ENCODE measurements at places on chromosomes 5 and 9.

- no peak for DNase-seq
Measured at GRCh38 chr9:116986015-116986414, 298.9 kb downstream of the TRIM32 start.

- no peak for DNase-seq
Measured at GRCh38 chr5:10276691-10277090, 26.6 kb downstream of the CCT5 start.

DNA sequence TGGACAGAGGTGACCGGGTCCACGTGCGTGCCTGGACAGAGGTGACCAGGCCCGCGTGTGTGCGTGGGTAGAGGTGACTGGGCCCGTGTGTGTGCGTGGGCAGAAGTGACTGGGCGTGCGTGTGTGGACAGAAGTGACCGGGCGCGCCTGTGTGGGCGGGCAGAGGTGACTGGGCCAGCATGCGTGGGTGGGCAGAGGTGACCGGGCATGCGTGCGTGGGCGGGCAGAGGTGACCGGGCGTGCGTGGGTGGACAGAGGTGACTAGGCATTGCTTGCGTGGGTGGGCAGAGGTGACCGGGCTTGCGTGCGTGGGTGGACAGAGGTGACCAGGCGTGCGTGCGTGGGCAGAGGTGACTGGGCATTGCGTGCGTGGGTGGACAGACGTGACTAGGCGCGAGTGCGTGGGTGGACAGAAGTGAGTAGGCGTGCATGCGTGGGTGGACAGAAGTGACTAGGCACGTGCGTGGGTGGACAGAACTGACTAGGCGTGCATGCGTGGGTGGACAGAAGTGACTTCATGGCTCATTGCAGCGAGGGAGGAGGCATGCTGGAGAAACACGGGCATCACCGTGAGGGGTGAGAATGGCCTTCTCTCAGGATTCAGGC lies 254.1 kb upstream of the IRX4 start:
- no peak for DNase-seq

GRCh38 chr5:96226941-96227552 lies 206.0 kb downstream of the PCSK1 start:
- DNase-seq = peak; percentile 81

GRCh38 chr5:176875783-176876505 lies 23.2 kb downstream of the HK3 start:
- DNase-seq = no peak

DNA sequence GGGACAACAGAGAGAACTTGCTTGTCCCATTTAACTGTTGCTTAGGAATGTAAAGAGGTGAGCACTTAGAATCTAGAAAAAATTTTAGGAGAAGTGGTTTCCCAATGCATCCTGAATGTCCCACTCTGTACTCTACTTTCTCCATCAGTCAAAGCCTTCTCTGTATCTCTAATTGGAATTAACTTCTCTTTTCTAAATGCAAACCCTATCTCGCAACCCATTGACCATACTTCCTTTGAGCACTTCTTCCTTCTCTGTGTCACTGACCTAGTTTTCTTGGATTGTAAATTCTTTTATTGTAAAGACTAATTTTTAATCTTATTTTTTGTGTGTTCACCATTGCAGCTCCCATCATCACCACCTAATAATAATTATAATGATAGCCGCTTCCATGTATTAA lies 33.3 kb downstream of the ADRB2 start:
- no peak for DNase-seq

- no peak for DNase-seq
Measured at GRCh38 chr9:76451234-76451633, 7.7 kb upstream of the GCNT1 start.

DNA sequence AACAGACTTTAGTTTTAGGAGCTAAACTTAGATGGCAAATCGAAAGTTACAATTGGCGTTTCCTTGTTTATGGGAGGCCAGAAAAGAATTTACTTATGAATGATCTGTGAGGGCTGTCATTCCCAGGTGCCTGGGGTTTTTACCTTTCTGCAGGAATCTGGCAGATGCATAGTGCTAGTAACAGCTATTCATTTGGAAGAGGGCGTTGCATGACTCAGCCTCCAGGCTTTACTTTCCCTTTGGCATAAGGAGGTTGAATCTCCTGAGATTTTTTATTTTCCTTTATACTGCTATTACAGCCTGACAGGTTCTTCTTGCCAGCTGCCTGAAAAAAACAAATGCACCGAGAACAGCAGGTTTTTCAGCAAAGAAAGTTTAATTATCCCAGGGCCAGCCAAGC lies 30.0 kb downstream of the CARD6 start:
- DNase-seq = no peak

GRCh38 chr9:99383536-99383935 lies 161.5 kb downstream of the SEC61B start:
- DNase-seq = no peak

GRCh38 chr9:34179213-34180136 lies 632 bp downstream of the UBAP1 start:
- DNase-seq = peak; percentile 59

DNA sequence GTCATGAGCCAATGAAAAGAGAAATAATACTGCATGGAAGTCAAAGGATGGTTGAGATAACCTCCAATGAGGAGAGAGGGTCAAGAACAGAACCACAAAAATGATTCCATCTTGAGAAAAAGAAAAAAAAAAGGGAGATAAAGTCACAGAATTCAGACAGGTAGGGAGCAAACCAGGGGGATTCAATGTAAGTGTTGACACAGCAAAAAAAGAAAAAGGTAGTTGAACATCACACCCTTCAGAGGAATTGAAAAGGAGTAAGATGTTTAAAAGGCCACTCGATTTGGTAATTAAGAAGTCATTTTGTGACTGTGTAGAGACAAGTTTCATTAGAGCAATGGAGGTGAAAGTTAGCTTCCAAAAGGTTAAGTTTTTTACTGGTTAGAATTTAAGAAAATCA lies 79.3 kb downstream of the ERP44 start:
- no peak for DNase-seq

GRCh38 chr9:135516132-135516860 lies 4.9 kb upstream of the LCN1 start:
- DNase-seq = no peak

- no peak for DNase-seq
Measured at GRCh38 chr5:139952574-139952973, 90.5 kb downstream of the NRG2 start.

- DNase-seq = no peak
Measured at GRCh38 chr9:130268521-130269211, 3.1 kb downstream of the HMCN2 start.

GRCh38 chr9:69527454-69527853 lies 144.7 kb downstream of the APBA1 start:
- no peak for DNase-seq

DNA sequence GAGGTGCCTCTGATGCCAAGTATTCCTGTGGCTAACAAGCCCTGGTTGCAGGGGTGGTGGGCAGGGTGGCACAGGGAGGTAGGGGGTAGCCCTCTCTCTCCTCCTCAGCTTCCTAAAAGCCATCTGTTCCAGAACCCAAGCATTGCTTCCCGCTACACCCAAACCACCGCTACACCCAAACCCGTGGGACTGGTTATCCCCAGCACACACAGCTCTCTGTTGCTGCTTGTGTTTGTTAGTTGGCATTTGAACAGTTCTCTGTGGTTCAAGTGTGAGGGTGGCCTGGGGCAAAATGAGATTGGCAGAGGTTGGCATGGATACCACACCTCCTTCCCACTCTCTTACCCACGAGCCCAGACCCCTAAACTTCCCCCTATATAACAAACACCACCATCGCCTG lies 40.4 kb downstream of the SPARC start:
- DNase-seq = no peak

DNA sequence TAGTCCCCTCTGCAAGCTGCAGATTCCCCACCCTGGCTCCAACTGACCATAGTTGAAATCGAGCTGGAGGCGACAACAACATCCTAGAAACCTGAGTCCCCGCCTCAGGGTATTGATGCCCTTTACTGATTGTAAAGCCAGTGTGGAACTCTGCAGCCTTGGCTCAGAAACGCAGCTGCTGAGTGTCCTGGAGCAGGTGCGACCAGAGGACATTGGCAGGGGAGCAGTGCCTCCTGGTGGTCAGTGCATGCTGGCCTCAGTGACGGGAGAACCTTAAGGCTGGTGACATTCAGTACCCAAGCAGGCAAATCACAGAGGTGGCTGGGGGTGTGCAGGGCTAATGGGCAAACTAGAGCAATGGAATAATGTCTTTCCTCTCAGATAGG lies 20.4 kb upstream of the ZNF354B start:
- peak; percentile 38 for DNase-seq

DNA sequence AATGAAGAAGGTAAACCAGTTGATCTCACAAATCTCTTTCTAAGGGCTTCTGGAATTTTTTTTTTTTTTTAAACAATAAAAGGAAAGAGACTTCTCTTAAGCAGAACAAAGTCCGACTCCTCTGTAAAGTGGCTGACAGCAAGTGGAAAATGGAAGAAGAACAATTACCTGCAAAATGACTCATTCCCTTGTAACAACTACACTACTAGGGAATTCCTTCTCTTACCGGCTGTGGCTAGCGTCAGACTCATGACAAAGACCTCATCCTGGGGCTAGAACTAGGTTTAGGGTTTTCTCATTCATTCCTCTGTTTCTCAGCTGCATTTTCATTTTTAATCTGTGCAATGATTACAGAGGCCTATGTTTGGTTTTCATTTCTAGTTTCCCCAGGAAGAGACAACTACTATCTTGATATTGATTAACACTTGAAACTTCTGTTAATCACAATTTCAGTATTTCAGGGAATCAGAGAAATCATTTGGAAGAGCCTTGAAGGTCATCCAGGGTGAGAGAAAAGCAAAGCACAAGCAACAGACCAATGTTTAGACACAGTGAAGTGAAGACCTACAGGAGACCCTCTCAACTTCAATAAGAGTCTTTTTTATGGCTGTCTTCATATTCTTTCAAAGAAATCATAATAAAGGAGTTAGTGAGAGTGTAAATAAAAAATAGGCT lies 437.9 kb downstream of the RAB3C start:
- DNase-seq = peak; percentile 81

- no peak for DNase-seq
Measured at GRCh38 chr9:82526577-82526976, 536.4 kb downstream of the RASEF start.

DNA sequence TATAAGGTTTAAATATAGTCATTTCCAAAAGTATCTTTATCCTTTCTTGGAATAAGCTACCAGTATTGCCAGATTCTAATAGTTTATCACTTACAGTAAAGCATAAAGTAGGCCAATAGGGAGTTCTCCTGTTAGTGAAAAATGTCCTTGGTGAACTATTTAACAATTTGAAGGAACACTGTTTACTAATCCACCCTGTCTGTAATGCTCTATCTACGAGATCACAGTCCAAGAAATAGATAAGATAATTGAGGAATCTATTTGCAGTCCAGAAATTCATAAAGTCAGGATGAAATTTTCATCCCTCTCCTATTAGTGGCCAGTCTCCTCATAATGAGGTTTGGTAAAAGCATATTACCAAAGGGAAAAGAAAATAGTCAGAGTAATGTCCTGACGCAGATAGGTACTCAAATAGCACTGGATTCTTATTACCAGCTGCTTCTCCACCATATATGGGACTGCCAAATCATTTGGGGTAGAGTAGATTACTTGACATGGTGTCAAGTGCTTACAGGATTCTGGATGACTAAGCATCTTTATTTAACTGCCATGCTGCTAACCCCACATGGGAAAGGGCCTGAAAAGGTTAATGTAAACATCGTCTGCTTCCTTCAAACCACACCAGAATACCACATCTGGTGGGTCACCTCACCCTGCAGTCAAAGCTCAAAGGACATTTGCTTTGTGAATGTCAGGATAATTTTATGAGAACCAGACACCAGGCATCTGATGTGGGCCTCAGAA lies 808.1 kb downstream of the EFNA5 start:
- no peak for DNase-seq

DNA sequence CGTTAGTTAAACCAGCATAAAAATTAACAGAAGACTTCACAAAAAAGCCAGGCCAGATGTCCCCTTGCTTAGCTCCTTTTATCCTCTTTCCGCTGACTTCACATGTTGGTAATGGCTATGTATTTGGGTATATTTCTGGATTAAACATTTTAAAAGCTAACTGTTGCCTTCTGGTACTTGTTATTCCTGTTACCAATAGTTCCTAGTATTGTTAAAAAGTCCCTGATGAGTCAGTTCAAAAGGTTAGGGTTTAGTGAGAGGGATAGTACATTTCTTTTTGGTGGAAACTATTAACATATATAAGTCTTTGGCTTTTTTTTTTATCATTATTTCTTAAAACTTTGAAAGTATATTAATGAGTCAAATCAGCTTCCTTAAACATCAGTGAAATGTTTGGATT lies 103.2 kb upstream of the ELL2 start:
- DNase-seq = no peak

DNA sequence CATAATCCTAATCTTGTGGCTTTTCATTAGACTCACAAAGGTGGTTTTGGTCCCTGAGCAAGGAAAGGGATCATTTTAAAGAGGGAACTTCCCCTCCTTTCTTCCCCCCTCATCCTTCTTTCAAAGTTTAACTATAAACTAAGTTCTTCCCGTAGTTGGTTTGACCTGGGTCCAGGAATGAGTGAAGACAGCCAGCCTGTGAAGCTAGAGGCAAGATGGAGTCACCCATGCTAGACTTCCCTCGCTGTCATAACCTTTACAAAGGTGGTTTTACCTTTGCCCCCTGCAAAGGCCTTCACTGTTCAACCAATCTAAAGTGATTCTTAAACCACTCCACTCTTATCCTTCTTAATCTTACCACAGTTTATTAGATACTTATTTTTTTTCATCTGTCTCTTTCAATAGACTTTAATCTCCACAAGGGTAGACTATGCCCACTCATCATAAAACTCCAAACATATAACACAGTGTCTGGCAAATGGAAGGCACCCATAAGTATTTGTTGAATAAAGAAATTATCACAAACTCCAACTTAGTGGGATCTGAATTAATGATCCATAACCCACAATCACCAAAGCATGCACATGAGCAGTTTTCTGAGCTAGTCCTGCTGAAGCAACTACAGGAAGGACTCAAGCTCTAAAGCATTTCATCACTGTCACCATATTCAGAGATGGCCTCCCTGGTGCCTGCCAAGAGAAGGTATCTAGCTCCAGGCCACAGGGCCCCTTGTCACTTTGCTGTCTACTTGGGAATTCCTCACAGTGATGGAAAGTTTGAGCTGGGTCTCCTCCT lies 369.0 kb downstream of the SPOCK1 start:
- no peak for DNase-seq

DNA sequence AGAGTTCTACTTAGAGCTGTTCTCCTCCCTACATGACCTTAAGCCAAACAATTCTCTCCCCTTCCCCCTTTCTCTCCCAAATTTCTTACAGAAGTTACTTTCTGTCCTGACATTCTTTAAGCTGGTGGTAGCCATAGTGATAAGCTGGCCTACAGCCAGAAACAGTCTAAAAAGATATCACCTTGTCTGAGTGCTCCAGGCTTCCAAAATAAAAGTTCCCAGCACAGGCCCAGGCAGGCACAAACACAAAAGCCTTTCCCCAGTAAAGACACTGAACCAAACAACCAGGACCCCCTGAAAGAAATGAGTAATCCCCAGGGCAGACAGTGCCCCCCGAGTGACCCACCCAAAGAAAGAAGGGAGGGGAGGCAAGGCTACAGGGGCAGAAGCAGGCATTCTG lies 19.2 kb downstream of the SIL1 start:
- peak; percentile 66 for DNase-seq

GRCh38 chr5:141799507-141800167 lies 78.6 kb downstream of the PCDH1 start:
- no peak for DNase-seq

GRCh38 chr5:151359391-151359790 lies 12.0 kb upstream of the SLC36A2 start:
- no peak for DNase-seq

GRCh38 chr5:147208134-147208533 lies 26.7 kb upstream of the STK32A start:
- no peak for DNase-seq
